ENCODE measurements at places on chromosomes 2 and 18. TPM values are rescaled to one million over a fixed set of nuclear protein-coding genes. Genes with fewer than 3 reads are reported as not detected.

The FAP gene
- polyA plus RNA-seq = not detected

The C1QL2 gene
- not detected for polyA plus RNA-seq

The DES gene
- not detected for polyA plus RNA-seq

The HSPD1 gene
- polyA plus RNA-seq = 92.3 TPM

The IL1F10 gene
- polyA plus RNA-seq = not detected

The TUBA3E gene
- polyA plus RNA-seq = not detected

The ANKRD62 gene
- polyA plus RNA-seq = not detected

The PTH2R gene
- polyA plus RNA-seq = 0.23 TPM

The MRO gene
- polyA plus RNA-seq = not detected

Measured in IgD-negative memory B cell (primary cell).